Colonic mucosa (tissue), 4 donors: ENCODE measurements at places on chromosomes 7 and 10.

DNA sequence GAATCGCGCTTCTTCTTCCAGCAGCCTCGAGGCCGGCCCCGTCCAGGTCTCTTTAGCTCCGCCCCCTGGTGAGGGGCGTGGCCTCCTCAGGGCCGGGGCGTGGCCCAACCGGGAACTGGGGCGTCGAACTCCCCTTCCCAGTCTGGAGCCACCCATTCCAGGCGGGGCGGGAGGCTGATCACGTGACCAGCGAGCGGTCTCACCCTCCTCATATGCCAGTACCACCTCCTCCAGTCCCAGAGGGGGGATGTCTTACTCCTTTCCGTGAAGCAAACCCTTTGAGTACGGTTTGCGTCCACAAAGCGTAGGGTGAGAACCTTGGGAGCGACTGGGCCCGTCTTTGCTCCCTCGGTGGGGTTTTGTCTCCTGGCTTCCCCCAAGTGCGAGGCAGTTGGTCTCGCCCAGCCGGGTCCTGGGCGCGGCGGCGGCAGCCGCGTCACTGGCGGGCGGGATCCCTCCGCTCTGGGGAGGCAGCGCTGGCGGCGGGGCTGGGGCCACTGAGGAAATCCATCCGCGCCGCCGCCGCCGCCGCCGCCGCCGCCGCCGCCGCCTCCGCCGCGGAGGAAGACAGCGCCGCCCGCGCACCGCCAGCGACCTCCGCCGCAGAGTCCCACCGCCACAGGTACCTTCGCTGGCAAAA, at the start of gene GNB2:
GNB2 (plus strand) TSS at position 439 of the 640 bp plus-strand sequence. CDS start 2,526 bp downstream, outside the sequence.
- DNase-seq = peak; percentile 100

DNA sequence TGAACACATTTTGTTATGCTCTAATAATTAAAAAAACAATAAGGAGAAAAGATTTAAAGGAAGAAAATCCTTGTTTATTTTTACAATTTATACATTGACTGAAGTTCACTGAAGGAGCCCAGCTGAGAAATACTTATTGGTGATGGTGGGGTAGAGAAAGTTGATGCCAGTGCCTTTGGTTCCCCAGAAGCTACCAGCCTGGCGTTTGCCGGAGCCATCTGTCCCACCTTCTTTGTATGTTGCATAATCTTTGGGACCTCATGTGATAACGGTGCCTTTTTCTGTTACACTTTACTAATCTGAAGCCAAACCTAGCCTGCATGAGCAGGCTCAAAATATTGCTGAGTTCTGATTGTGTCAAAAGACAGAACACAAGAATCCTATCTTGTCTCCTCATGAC, 22.7 kb downstream of the ZNF365 start:
- DNase-seq = no peak

GRCh38 chr7:79287981-79288380, 165.5 kb downstream of the MAGI2 start:
- DNase-seq = no peak

DNA sequence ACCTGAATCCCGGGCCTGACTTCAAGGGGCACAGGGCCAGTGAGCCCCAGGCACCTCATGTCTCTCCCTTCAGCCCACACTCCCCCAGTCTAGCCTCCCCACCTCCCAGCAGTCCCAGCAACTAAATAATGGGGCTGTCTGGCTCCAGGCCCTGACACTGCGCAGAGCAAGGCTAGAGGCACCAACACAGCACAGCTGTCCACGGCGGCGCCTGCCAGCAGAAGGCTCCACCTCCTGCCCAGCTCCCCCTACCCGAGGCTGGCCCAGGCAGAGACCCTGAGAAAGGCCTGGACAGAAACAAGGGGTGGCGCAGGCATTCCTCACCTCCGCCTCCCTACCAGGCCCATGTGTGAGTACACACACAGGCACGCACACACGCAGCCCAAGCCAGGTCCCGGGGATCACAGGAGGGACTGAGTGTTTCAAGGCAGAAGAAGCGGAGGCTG, 6.1 kb downstream of the KCNH2 start:
- DNase-seq = no peak

DNA sequence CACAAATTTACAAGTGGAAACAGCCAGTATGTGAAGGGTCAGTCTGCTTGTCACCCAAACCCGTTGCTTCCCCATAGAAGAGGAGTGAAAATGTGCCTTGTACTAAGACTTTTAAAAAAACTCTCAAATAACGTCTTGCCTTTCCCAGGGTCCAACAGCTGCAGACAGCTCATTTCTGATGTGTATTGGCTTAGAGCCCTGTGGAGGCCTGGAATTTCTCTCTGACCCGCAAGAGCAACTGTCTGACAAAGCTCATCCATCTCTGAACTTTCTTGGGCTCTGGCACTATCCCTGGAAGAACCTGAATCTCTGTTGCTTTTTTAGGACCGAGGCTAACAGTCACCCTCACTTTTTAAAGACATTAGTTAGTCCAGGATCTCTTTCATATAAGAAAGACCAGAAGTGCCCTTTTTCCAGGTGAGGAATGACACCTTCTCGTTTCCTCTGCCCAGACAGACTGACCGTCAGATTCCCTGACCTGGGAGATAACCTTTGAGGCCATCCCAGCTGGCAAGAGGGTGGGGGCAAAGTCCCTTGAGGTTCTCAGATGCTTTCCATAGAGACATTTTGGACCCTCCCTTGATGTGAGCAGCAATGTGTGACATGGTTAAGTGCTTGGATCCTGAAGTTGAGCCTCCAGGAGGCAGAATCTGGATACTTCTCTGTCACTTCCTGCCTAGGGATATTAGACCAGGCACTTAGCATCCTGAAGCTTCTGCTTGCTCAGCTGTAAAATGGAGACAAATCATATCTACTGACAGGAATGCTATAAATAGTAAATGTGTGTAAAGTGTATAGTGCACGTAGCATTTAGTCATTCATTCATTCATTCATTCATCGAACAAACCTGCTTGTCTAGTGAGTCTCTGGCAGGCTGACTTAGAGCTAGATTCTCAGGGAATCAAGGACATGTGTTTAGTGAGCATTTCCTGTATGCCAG, 4.5 kb upstream of the NODAL start:
- DNase-seq = no peak

GRCh38 chr7:91142743-91143142, 121.5 kb upstream of the FZD1 start:
- DNase-seq = no peak

DNA sequence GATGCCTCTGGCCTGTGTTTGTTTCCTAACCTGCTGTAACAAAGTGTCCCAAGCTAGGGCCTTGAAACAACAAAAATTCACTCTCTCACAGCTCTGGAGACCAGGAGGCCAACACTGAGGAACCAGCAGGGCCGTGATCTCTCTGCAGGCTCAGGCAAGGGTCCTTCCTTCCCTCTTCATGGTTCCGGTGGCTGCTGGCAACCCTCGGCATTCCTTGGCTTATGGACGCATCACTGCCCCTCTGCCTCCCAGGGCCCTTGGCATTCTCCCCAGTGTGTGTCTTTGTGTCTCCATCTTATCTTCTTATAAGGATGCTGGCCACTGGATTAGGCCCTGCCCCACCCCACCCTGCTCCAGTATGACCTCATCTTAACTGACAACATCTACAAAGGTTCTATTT, 17.0 kb downstream of the CNPY1 start:
- DNase-seq = no peak

- DNase-seq = no peak
These were observed 226.8 kb downstream of the ARHGAP21 start for GRCh38 chr10:24496906-24497305.

DNA sequence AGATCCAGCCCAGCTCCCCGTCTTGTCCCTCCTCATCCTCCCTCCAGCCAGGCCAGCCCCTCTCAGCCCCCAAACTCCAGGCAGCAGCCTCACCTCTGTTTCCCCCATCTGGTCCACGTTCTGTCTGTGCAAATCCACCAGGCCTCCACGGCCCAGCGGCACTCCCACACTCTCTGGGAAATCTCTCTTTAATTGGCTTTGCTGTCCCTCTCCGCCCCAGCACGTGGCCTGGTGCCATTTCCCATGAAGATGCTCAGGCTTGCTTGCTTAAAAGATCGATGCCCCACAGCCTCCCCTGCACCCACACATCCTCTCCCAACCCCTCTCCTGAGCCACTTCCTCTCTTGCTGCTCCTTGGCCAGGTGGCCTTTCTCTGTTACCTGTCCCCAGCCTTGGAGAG, 39.3 kb downstream of the PRF1 start:
- no peak for DNase-seq

DNA sequence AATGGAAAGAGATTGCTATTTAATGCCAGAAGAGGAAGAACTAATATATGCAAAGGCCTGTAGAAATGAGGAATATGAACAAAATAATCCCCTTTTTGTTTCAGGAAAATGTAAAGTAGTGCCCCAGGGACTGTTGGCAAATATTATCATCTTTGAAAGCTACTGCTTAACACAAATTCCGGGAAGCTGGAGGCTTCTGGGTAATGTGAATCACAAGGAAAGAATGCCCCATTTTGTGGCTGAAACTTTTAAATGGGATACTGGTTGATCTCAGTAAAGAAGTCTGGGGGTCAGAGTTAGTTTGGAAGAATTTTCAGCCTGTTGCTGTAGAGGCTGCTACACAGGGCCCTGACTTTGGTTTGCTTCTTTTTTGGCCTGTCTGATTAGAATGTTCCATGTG, 141.0 kb downstream of the PTEN start:
- no peak for DNase-seq

DNA sequence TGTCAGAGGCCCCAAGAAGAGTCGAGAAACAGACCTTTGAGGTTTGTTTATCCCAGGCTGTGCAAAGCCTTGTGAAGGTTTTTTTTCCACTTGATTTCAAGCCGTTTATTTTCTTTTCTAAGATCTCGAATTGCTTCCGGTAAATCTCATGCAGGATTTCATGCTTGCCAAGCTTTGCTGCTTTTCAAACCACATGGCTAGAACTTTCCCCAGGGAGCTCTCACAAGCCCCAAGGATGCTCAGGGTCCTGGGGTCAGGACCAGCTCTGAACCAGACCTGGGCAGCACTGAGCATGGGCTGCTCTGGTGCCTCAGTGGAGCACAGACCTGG, 48.0 kb upstream of the AQP1 start:
- no peak for DNase-seq

GRCh38 chr7:55019191-55019690, 424 bp downstream of the EGFR start:
- peak; percentile 64 for DNase-seq

DNA sequence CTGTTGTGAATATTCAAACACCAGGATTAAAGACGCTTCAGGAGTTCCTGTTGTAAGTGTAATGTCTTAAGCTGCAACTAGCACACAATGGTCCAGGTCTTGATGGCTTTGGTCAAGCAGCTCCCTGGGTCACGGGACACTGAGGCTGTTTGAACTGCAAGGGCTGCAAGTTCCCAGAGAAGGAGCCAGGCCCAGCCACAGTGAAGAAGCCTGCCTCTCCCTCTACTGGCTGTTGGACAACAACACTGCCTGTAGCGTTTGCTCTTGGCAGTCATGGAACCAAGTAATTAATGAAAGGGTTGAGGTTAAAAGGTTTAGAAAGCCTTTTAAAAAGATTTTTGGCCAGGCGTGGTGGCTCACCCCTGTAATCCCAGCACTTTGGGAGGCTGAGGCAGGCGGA, 31.9 kb upstream of the GUSB start:
- DNase-seq = no peak

GRCh38 chr7:33842150-33842549, 63.2 kb upstream of the BMPER start:
- no peak for DNase-seq

DNA sequence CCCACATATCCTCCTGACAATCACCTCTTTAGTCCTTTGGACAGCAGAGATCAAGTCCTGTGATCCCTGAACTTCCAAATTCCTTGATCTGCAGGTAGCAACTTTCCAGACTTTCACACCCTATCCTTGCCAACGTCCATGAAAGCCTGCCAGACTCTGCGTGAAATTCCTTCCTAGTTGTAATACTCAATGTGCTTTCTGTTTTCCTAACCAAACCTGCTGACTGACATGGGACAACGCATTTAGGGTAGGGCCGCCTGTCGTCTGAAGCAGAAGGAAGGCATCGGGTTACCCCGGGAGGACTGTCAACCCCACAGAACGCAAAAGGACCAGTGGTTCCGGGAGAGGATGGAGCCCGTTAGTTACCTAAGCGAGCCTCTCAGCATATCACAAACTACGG, 23.9 kb downstream of the ITGA8 start:
- no peak for DNase-seq

GRCh38 chr10:75358835-75359421, 42.6 kb downstream of the ZNF503 start:
- DNase-seq = no peak

- no peak for DNase-seq
These were observed 56.4 kb upstream of the MTPN start for GRCh38 chr7:136033413-136034031.

DNA sequence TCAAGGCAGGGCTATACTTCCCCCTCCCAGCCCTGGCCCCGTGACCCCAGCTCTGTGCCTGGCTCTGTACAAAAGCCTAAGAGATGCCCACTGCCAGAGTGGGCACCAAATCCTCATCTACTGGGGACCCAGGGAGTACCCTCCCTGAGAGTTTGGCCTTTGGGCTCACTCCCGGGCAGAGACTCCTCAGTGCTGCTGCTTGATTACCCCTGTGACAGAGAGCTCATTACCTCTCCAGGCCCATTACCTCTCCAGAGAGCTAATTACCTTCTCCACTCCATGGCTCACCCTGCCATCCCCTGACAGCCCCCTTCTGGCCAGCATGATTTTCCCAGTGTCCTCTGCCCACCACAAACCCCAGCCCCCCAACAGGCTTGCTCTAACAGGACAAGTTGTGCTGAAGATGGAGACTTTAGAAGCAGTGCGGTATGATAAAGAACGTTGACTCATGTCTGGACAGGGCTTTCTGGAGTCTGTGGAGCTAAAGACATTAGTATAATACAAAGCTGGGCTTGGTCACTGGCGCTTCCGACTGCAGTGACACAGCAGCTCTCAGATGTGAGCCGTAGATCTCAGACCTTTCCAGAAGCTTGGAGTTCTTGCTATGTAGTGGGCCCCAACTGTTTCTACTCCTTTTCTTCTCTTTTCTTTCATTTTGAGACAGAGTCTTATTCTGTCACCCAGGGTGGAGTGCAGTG, 111.3 kb upstream of the KCTD7 start:
- DNase-seq = no peak

DNA sequence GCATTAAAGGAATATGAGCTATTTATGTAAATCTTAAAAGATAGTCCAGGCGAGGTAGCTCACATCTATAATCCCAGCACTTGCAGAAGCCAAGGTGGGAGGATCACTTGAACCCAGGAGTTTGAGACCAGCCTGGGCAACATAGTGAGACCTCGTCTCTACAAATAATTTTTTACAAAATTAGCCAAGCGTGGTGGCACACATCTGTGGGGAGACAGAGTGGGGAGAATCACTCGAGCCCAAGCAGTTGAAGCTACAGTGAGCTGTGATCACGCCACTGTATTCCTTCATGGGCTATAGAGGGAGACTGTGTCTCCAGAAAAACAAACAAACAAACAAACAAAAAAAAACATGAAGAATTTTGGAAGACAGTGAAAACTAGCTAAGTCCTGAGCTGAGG, 28.4 kb downstream of the HERC4 start:
- no peak for DNase-seq
